ENCODE measurements at places on chromosomes 12 and 14. TPM values are rescaled to one million over a fixed set of nuclear protein-coding genes. Genes with fewer than 3 reads are reported as not detected.

DNA sequence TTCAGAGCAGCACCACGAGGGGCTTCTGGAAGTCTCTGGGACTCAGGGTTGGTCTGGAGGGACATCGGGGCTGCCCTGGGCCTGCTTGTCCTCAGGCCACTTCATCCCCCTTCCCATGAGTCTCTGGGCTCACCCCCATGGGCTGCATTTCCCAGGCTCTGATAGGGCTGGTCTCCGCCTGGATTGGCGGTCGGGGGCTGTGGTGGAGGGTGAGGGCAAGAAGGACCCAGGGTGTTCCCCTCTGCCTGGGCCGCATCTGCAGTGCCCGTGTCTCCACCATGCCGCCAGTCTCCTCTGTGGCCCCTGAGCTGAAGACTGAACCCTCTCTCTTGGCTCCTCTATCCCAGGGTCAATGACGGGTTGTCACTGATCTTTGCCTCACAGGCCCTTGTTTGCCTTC lies 242.1 kb downstream of the ADGRD1 start:
- DNase-seq = no peak

- no peak for DNase-seq
Measured at GRCh38 chr14:56102941-56103340, 15.3 kb upstream of the PELI2 start.

DNA sequence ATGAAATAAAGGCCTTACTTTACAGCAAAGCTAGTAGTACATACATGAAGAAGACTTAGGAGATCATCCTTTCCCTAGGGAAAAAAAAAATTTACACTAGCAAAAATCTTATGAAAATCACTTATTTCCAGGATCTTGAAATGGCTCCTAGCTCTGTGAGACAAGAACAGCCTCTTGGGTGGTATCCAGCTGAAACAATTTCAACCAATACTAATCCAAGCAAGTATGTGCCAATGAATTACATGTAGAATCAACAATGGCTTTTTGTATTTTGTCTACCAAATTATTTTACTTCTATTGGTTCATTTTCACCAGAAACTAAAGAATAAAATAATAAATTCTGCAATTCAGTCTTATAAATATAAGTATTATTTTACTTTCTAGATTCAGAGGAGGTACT lies 2.7 kb upstream of the SLCO1A2 start:
- DNase-seq = no peak

DNA sequence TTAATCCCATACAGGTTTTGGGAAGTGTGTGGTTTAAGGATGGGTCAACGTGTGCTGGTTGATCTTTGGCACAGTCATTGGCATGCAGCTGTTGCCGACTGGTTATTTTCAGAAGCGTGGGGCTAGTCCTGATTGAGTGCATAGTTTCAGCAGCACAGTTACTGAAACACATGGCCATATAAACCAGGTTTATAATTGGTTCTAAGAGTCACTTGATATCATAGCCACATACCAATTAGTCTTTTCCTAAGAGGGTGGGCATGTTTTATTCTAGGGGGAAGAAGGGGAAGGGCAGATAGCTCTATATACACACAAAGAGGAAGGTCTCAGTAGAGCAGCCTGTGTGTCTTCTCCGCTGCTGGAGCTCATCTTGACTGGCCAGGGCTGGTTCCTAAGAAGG lies 11.0 kb upstream of the RPS6KL1 start:
- DNase-seq = no peak

- DNase-seq = peak; percentile 40
Measured at GRCh38 chr12:102548543-102548942, 68.2 kb upstream of the IGF1 start.

TMCC3 gene
- 5.2 TPM for total RNA-seq

KRT74 gene
- not detected for total RNA-seq
